Midbrain (tissue), 1 donor: ENCODE measurements at places on chromosomes 7 and 10.

GRCh38 chr7:28573651-28574301 is 161.5 kb downstream of the CREB5 start:
- DNase-seq, result no peak

DNA sequence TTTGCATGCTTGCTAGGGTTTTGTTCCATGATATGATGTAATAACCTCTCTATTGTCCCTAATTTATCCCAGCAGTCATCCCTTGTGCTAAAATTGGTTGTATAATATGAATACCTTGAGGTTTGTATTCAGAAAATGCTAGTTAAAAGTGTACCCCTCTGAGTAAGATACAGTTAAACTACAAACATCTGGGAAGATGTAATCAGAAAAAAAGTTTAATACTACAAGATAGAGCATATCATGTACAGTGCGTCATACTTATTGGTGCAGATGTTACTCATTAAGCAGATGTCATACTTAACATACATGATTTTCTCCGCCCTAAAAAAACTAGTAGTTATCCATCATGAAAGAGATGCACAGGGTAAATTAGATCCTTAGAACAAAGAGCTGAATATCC is 336.1 kb upstream of the KCND2 start:
- no peak for DNase-seq

DNA sequence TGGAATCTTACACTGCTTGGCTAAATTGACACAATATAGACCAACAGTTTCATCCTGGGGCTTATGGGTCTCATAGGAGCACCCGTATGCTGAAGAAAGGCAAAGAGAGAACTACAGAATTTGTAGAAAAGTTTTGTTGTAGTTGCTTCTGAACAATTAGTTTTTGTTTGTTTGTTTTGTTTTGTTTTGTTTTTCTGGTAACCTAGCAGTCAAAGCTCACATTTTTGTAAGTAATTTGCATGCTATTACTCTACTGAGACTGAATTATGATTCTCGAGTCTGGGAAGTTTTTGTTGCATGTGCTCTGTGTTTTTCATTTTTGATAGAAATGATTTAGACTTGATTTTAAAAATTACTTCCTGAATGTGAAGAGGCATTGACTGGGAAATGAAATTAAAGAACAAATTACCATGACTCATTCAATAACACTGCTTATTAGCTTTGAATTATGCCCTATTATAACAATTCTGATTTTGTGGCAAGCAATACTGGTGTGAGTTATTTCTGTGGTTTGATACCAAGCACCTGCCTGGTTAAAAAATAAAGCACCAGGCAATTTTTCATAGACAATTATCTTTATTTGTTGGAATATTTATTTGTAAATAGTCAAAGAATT is 438 bp downstream of the LSMEM1 start:
- DNase-seq, result no peak

DNA sequence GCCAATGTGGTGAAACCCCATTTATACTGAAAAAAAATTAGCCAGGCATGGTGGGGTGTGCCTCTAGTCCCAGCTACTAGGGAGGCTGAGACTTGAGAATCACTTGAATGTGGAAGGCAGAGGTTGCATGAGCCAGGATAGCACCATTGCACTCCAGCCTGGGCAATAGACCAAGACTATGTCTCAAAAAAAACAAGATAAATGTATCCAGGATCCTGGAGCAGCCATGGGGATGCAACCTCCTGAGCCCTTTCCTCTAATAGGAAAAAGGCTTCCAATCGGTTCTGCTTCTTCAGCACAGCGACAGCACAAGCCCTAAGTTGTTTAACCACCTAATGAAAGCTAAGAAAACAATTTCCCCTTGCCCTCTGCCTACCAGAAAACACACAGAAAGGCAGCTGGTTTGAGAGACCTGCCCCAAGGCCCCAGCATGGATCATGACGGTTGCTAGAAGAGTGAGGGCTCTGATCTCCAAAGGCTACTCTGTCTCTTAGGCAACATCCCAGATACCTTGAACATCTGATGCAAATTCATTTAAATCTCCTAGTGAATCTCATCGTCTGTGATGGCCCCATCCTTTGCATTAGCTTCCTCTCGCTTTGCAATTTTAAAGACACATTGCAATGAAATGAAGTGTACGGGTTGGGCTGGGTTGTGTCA is 220.8 kb downstream of the ARHGAP21 start:
- DNase-seq, result no peak
